HCT116 (cell line): ENCODE measurements at places on chromosomes 2 and 18. TPM values are rescaled to one million over a fixed set of nuclear protein-coding genes. Genes with fewer than 3 reads are reported as not detected.

GRCh38 chr2:222864296-222864695 is 3.5 kb downstream of the ACSL3 start:
- DNase-seq = no peak

SAG gene
- not detected for total RNA-seq

C2orf92 gene
- 3.0 TPM for total RNA-seq

NCL gene
- total RNA-seq = 1,077 TPM

GRCh38 chr2:231930593-231931281 is 4.5 kb upstream of the NPPC start:
- no peak for DNase-seq

RTP5 gene
- total RNA-seq = not detected

DNA sequence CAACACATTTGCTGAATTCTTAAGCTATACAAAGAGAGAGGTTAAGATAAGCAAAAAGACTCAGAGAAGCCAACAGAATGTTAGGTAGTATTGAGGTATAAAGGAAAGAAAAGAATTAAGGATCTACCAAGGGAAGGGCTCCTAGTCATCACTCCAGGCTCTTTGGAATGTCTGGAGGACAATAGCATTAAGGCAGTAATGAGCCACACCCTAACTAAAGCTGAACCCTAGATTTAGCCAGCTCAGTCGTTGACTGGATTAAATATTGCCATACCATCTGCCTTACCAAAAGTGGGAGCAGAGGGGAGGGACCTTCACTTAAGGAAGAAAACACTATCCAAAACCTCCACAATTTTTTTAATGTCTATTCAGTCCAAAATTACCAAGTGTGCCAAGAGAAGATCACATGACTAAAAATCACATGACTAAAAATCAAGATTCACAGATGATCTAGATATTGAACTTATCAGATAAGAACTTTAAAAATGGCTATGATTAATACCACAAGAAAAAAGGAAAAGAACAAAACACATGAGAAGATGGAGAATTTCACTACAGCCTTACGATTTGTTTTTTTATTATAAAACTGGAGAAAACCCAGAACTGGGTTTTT is 59.7 kb downstream of the EXOC6B start:
- no peak for DNase-seq

REG3G gene
- 0.86 TPM for total RNA-seq

- no peak for DNase-seq
Measured at GRCh38 chr2:76268902-76269620, 558.3 kb upstream of the GCFC2 start.

DNA sequence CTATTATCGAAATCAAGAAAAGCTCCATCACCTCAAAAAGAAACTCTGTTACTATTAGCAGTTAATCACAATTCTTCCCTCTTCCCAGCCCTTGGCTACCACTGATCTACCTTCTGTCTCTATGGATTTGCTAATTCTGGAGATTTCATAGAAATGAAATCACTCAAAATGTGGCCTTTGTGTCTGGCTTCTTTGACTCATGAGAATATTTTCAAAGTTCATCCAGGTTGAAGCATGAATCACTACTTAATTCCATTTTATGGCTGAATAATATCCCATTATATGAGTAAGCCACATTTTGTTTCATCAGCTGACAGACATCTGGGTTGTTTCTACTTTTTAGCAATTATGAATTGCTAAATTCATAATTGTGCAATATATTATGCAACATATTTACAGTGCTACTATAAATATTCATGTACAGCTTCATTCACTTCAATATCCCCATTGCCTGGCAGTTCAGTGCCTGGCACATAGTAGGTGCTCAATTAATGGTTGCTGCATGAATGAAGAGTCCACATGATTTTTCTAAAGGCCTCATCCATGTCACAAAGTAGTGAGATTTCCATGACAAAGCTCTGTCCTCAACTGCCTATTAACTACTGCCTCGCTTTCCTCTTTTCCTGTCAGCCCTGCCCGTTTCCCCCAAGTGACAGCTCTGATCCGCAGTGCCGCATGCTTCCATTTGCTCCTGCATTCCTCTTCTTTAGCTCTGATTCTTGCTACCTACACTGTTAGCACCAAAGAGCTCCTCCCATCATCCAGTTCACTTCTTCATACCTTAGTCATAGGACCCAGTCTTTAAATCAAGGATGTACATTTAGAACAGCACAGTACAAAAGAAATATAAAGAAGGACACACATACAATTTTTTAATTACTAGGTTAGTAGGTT is 32.8 kb downstream of the CCDC93 start:
- no peak for DNase-seq

GRCh38 chr2:121036226-121036692 is 248.7 kb downstream of the TFCP2L1 start:
- DNase-seq = no peak

MEP1B gene
- total RNA-seq = not detected

GRCh38 chr2:96186562-96186961 is 22.1 kb downstream of the STARD7 start:
- no peak for DNase-seq

DNA sequence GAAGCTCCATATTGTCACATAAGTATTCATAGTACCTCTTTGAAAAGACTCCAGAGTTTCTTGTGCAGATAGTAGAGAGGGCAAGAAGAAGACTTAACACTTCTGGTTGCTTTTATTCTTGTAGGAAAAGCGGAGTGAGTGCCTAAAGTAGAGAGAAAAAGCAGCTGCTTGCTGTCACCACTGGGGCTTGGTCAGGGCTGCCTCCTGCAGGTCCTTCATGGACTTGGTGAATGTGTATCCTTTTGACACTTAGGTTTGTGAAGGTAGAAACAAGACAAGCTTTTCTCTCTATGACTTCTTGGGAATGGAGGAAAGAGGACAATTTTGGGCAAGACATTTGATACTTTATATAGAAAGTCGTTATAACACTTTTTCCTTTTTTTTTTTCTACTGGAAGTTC is 312.8 kb upstream of the FANCL start:
- peak; percentile 7 for DNase-seq

DNA sequence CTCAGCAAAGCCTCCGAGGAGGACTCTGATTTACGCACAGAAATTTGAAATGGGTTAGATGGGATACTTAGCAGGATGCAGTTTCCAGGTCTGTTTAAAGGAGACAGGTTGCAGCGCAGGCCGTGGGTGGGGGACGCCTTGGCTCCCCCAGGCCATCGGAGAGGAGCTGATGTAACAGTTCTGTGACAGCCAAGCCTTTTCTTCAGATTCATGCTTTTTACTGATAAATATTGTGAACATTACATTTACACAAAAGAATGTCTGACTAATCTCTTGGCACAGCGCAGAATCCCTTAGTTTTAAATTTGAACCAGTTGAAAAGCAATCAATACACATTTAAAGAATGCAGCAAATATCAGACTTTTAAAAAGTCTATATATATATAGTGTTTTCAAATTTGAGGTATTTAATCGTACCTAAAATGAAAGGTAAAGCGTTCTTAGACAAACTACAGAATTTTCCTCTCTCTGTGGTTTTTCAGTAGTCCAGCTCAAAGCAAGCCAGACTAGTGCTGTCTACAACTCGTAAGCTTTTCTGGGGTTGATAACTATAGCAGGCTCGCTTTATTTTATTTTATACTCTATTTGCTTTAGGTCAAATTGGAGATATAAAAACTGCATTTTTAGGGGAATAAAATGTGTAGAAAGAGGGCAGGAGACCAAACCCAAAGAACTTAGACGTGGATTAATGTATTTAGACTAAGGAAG is 221.9 kb downstream of the PIEZO2 start:
- no peak for DNase-seq

RNF144A gene
- total RNA-seq = 13.0 TPM

ABCG8 gene
- 0.05 TPM for total RNA-seq

GRCh38 chr18:26317398-26317797 is 91.2 kb downstream of the TAF4B start:
- DNase-seq = no peak

DNA sequence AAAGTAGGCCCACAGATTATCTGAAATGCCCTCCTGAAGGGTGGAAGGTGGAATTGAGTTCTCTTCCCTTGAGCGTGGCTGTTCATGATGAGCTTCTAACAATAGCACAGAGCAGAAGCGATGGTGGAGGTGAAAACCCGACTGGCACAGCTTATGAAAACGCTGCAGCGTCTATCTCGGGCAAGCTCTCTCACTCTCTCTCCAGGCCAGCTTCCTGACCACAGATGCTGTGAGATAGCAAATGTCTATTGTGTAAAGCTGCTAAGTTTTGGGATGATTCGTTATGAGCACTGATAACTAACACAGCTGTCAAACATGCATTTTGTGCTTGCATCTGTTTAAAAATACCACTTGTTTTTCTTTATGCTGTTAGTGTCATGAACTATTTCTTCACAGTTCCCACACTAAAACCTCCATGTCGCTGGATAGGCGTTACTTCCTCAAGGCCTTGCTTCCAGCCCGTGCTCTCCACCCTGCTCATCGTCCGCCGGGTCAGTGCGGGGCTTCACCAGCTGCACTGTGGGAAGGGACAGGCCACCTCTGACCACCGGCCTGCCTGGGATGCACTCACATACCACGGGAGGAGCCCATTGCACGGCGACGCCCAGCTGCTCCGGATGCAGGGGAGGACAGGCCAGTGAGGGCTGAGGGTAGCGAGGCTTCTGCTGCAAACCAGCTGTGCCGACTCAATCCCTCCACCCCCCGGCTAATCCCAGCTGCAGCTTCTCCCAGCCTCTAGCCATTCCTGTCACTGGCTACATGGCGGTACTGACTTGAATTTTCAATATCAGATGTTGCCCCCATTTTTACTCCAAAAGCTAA is 60.0 kb upstream of the OTOS start:
- no peak for DNase-seq

GRCh38 chr18:63831080-63831788 is 56.0 kb downstream of the SERPINB7 start:
- DNase-seq = no peak

DNA sequence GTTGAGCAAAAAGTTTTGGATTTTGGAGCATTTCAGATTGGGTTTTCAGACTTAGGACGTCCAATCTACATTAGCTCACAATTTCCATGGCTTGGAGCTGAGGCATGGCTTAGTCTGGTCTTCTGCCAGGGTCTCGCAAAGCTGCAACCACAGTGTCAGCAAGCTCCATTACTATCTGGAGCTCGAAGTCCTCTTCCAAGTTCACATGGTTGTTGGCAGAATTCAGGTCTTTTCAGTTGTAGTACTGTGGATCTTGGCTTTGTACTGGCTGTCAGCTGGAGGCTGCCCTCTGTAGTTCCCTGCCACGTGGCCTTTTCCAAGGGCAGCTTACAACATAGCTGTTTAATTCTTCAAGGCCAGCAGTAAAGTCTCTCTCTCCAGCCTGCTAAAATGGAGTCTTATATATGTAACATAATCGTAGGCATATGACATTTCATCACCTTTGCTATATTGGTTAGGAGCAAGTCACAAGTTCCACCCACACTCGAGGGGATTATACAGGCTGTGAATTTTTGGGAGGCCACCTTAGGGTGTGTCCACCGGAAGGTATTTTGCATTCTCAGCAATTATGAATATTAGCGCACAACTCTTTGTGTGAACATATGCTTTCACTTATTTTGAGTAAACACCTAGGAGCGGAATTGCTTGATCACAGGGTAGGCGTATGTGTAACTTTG is 41.5 kb upstream of the EPC2 start:
- no peak for DNase-seq

GRCh38 chr2:196145256-196145655 is 26.1 kb downstream of the STK17B start:
- no peak for DNase-seq

SGPP2 gene
- 1.6 TPM for total RNA-seq

UGT1A4 gene
- 0.12 TPM for total RNA-seq

- DNase-seq = no peak
Measured at GRCh38 chr2:182585001-182585400, 131.1 kb upstream of the DNAJC10 start.

- no peak for DNase-seq
Measured at GRCh38 chr2:105928086-105928485, 183.4 kb downstream of the NCK2 start.

- no peak for DNase-seq
Measured at GRCh38 chr2:5227062-5227699, 465.0 kb upstream of the SOX11 start.

ABCA12 gene
- 1.3 TPM for total RNA-seq

DNA sequence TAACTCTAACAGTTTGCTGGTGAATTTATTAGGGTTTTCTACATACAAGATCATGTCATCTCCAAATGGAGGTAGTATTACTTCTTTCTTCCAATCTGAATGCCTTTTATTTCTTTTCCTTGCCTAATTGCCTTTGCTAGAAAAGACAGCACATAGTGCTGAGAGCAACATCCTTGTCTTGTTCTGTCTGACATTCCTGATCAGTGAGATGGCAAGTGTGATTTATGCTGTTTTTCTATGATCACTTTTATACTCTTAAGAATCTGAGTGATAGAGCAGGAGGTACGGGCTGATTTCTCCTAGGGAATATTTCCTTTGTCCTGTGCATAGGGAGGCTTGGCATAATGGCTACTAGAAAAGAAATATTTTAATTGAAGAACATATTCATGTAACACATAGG is 17.3 kb downstream of the LYPD6B start:
- no peak for DNase-seq

- DNase-seq = no peak
Measured at GRCh38 chr18:9665314-9665713, 42.8 kb upstream of the RAB31 start.

- no peak for DNase-seq
Measured at GRCh38 chr18:9177031-9177430, 40.5 kb downstream of the ANKRD12 start.

SLC35F6 gene
- 34.5 TPM for total RNA-seq

FBXO36 gene
- 3.8 TPM for total RNA-seq

DNA sequence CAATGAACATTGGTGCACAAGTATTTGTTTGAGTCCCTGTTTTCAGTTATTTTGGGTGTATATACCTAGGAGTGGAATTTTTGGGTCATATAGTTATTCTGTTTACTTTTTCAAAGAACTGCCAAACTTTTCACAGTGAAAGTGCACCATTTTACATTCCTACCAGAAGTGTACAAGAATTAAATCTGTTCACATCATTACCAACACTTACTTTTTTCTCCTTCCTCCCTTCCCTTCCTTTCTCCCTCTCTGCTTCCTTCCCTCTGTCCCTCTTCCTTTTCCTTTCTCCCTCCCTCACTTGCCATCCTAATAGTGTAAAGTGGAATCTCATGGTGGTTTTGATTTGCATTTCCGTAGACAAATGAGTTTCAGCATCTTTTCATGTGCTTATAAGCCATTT is 11.9 kb downstream of the ADNP2 start:
- DNase-seq = no peak

RAD51AP2 gene
- total RNA-seq = 0.10 TPM

DLGAP1 gene
- total RNA-seq = 0.39 TPM

G6PC2 gene
- total RNA-seq = not detected

DNA sequence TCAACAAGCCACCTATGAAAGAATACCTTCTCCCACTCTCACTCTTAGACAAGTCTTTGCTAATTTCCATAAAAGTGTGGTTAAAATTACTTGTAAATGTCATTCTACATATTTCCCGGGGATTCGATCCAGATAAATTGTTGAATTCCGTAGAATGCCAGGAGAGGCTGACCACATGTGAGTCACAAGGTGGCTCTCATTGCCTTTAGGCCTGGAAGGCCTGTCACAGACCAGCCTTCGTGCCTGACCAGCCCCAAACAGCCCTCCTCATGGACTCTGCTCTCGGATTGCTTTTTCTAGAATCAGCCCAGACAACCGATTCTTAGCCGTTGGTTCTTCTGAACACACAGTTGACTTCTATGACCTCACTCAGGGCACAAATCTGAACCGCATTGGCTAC is 86.0 kb downstream of the RTN4 start:
- no peak for DNase-seq

- no peak for DNase-seq
Measured at GRCh38 chr2:27379836-27380625, 503 bp downstream of the ZNF513 start.

LYPD6 gene
- total RNA-seq = 3.0 TPM

C2orf72 gene
- 3.7 TPM for total RNA-seq

GRCh38 chr2:16106619-16107018 is 166.3 kb downstream of the MYCN start:
- DNase-seq = no peak
